ENCODE measurements at places on chromosomes 6 and 20.
A peak's percentile ranks its signal among the peaks of the same experiment; 100 is the strongest.

DNA sequence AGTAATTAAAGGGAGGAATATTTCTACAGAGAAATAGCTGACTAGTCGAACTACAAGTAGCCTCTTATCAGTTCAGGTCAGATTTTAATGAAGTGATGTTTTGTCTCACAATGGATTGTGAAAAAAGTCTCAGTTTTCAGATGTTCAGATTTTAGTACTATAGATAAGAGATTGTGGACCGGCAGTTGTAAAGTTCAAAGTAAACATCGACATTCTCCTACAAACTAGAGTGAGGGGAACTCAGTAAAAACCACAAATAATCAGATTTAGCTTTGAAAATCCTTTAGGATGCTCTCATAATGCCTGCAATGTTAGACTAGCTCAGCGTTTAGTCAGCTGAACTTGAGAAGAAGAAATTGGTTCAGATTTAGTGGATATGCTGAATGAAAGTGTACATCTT, 39.9 kb downstream of the RCAN2 start:
- no peak for DNase-seq

DNA sequence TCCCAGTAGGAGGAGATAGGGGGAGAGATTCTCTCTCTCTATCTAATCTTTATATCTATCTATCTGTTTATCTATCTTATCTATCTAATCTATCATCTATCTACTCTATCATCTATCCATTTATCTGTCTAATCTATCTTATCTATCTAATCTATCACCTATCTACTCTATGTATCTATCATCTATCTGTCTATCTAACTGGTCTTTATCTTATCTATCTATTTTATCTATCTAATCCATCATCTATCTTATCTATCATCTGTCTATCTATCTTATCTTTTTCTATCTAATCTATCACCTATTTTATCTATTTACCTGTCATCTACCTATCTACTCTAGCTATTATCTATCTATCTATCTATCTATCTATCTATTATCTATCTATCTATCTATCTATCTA, 109.4 kb downstream of the FNDC1 start:
- no peak for DNase-seq

GRCh38 chr6:11318835-11319813, 86.7 kb upstream of the NEDD9 start:
- DNase-seq = no peak

DNA sequence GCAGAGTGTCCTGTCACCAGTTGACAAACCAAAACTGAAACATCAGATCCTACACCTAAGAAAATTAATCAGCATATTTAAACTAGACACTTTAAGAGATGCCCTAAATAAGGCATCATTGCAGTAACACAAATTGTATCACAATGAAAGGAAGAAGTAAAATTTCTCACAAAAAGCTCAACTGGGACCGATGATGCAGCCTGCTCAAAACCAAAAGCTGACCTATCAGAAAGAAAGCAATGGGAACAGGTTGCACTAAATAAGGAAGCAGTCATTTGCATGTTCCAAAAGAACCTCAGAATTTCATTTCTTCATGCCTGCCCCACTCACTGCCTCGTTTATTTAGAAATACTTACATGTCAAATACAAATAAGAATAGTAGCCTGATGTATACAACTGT, 12.1 kb downstream of the HIVEP2 start:
- no peak for DNase-seq

DNA sequence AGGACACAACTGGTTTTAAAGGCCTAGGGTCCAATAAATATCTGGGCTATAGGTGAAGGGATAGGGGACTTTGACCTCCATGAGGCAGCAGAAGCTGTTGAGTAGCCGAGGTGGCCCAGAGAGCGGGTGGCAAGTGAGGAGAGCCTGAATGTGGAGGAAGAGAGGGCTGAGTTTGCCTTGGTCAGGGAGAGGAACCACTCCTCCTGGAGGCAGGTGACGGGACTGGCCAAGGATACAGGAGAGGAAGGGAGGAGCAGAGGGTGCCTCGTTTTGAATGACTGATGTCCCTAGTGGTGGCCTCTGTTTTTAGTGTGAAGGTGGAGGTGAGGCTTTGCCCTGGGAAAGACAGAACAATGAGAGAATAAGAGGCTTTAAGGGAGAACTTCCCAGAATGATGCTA, 19.1 kb upstream of the AAR2 start:
- no peak for DNase-seq

DNA sequence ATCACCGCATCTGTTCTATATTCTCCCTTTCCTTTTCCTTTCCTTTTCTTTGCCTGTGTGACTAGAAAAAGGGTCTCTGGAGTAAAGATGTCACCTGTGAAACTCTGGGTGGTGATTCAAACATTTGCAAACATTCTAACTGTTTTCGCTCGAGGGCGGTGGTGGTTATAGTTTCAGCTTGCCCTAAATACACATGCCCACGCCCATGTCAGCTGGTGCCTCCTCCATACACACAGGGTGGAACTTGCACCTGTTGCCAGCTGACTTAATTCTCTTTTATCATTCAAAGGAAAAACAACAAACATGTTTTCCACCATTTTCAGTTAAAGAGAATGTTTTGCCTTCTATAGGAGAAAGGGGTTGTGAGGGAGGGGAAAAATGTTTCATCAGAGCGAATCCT, 381.9 kb upstream of the ARID1B start:
- DNase-seq = no peak

DNA sequence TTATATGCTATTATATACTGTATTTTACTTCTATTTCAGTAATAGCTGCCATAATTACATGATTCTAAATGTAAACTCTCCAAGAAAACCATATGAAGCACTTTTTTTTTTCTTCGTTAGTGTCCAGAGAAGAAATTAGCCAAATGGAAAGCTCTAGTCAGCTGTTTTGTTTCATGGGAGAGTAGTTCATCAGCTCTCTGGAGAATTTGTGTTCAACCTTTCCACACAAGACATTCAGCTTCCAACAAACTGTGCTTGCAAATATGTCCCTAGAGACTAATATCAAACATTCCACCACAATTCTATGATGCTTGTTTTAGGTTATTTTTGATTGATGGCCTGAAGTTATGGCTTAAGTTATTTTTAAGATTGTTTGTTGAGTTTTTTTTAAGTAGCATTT, 19.5 kb downstream of the FHL5 start:
- DNase-seq = no peak

- DNase-seq = no peak
Observed at GRCh38 chr6:35139470-35139869, 1.7 kb downstream of the TCP11 start.

DNA sequence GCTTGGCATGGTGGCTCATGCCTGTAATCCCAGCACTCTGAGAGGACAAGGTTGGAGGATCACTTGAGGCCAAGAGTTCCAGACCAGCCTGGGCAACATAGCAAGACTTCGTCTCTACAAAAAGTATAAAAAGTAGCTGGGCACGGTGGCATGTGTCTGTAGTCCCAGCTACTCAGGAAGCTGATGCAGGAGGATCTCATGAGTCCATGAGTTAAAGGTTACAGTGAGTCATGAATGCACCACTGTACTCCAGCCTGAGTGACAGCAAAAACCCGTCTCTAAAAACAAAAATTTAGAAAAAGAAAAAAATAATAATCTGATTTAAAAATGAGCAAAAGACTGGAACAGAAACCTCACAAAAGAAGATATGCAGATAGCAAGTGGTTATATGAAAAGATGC, 279.7 kb downstream of the RNGTT start:
- no peak for DNase-seq

DNA sequence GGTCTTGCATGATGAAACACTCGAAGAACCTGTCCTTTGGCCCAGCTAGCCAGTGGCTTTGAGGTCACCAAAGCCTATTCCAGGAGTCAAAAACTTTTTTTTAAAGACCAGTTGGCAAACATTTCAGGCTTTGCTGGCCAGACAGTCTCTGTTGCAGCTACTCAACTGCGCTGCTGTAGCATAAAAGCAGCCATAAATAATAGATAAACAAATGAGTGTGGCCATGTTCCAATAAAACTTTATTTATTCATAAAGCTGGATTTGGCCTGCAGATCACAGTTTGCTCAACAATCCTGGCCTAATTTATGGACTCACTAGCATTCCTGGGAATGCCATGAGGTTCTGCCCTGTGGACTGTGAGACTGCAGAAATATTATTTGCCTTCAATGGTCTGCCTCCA, 68.8 kb upstream of the LTV1 start:
- no peak for DNase-seq

GRCh38 chr6:12010635-12011275, 1.4 kb upstream of the HIVEP1 start:
- DNase-seq = peak; percentile 58

- no peak for DNase-seq
Observed at GRCh38 chr20:11205769-11206362, 532.1 kb upstream of the JAG1 start.

DNA sequence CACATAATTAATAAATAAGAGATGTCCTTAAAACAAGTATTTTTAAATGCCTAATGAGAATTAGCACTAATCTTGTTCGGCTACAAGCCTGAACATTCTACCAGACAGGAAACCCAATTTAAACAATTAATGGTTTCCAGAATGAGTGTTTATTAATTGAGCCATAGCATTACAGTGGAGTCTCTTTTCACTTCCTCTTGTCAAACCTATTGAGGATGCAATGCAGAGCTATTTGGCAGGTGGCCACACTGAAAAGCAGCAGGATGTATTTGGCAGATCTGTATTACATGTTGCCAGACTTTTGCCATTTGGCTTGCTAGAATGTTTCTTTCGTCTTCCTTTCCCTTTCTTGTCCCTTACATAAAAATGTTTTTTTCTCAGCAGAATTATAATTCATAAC, 475.2 kb upstream of the MARCKS start:
- DNase-seq = no peak

GRCh38 chr6:43276577-43277305, 21.3 kb upstream of the SLC22A7 start:
- no peak for DNase-seq

GRCh38 chr20:32446301-32447100, 88.4 kb downstream of the ASXL1 start:
- no peak for DNase-seq

DNA sequence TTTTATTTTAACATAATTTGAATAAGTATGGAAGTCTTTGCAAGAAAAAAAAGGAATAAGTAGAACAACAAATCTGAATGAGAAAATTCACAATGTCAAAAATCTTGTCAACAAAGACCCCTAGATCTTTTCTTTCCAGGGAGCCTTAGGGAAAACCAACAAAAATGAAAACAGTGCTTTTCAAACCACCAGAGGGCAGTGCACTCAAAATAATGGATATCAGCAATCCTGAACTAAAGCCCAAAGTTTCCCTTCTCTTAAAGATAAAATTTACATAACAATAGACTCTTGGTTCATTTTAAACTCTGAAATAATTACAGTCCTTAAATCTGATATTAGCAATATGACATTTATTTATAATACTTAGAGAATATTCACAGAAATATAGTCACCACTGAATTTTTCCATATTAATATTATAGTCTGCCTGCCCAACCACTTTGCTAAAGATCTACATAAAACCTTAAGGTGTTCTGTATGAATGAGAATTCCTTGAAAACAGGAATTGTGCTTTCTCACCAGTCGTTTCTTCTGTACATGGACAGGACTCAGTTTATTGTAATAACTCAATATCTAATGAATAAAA, 105.3 kb upstream of the BMP5 start:
- peak; percentile 4 for DNase-seq

GRCh38 chr6:116090251-116090650, 10.4 kb upstream of the NT5DC1 start:
- no peak for DNase-seq

DNA sequence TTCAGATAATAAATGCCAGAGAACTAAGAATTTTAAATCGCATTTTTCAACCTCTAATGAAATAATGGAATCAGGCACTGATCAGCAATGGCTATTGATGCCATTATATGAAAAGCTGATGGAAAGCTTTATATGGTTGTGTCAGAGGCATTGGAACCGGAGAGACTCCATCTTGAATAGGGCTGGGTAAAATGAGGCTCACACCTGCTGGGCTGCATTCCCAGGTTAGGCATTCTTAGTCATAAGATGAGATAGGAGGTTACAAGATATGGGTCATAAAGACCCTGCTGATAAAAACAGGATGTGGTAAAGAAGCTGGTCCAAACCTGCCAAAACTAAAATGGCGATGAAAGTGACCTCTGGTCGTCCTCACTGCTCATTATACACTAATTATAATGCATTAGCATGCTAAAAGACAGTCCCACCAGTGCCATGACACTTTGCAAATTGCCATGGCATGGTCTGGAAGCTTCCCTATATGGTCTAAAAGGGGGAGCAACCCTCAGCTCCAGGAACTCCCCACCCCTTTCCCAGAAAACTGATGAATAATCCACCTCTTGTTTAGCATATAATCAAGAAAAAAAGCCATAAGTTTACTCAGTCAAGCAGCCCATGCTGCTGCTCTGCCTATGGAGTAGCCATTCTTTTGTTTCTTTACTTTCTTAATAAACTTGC, 40.2 kb upstream of the CD83 start:
- DNase-seq = no peak

DNA sequence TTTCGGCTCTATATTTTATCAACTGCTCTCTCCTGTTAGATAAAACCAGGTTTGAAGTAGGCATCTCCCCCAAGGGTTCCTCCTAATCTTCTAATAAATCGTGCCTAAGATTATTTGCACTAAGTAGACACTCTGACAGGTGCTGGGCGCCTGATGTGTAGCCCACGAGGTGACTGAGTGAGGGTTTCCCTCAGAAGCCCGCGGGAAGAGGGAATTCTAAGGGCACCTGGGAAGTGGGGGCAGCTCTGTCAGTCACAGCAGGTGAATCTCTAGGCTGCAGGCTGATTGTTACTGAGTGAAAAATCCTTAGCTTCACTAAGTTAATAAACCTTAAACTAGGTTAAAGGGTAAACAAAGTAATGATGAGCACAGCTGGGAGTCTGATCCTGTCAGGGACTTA, 68.2 kb downstream of the PXDC1 start:
- DNase-seq = no peak

DNA sequence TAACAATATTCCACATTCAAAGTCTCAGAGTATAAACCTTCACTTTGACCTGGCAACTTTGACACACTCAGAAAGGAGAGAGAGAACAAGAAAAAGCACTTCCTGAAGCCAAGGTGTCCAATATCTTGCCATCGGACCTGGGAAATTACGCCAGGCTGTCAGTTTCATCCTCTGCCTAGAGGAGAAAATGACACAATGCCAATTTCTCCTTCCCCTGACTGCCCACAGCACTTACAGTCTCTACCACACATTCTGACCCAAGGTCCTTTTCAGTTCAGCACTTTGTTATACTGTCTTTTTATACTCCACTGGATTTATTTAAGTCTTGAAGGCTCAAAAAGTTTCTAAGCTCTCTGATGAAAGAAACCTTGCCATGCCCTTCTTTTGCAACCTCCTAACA, 250.4 kb downstream of the GMPR start:
- no peak for DNase-seq

- DNase-seq = no peak
Observed at GRCh38 chr20:3423126-3423525, 15.7 kb upstream of the DNAAF9 start.

- DNase-seq = no peak
Observed at GRCh38 chr6:52550870-52551269, 26.0 kb downstream of the TRAM2 start.

DNA sequence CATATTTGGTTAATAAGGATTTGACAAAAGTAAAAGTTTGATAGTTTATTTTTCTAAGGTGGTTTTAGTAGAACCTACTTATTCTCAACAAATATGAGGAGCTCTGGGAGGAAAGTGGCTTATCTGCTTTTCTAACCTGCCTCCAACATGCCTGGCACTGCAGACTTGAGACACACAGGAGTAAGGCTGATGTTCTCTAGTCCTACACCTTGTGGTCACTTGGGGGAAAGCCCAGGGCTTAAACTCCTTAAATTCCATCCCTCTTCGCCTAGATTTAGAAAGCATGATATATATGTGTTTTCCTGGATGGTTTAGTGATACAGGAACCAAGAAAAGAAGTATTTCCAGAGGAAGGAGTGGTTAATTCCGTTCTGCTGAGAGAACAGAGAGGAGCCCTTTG, 39.9 kb upstream of the SAMD5 start:
- DNase-seq = no peak

- DNase-seq = no peak
Observed at GRCh38 chr6:125814481-125814880, 23.7 kb downstream of the NCOA7 start.

All from stimulated activated naive CD8-positive, alpha-beta T cell treated with anti-CD3 and anti-CD28 coated beads, Interleukin-15, Interleukin-2, amounts not matched to agents 100 U/mL and 50 U/mL, for 24 hours (primary cell).